Kidney (tissue), 22 donors: ENCODE measurements at places on chromosomes 13 and 19. TPM values are rescaled to one million over a fixed set of nuclear protein-coding genes. Genes with fewer than 3 reads are reported as not detected.

GRCh38 chr13:26660185-26660584 lies 100.4 kb downstream of the GPR12 start:
- DNase-seq: no peak

GRCh38 chr13:43515531-43515930 lies 271.2 kb downstream of the ENOX1 start:
- no peak for DNase-seq

DNA sequence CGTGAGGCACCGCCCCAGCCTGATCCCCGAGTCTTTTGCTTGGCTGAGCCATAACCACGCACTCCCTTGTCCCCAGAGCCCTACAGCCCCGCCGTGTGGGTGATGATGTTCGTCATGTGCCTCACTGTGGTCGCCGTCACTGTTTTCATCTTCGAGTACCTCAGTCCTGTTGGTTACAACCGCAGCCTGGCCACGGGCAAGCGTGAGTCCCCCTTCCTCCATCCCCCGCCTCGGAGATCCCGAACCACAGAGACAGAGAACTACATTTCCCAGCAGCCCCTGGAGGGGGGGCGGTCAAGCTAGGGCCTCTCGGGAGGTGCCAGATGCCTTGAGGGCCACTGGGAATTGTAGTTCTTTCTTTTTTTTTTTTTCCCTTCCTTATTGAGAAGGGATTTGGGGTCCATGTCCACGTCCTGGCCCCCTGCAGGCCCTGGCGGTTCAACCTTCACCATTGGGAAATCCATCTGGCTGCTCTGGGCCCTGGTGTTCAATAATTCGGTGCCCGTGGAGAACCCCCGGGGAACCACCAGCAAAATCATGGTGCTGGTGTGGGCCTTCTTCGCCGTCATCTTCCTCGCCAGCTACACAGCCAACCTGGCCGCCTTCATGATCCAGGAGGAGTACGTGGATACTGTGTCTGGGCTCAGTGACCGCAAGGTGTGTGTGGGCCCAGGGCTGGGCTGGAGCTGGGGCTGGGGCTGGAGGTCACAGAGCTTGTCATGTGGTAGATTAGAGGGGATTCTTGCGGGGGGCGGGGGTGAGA lies 25.9 kb downstream of the GRIN2D start:
- DNase-seq: peak; percentile 63

DNA sequence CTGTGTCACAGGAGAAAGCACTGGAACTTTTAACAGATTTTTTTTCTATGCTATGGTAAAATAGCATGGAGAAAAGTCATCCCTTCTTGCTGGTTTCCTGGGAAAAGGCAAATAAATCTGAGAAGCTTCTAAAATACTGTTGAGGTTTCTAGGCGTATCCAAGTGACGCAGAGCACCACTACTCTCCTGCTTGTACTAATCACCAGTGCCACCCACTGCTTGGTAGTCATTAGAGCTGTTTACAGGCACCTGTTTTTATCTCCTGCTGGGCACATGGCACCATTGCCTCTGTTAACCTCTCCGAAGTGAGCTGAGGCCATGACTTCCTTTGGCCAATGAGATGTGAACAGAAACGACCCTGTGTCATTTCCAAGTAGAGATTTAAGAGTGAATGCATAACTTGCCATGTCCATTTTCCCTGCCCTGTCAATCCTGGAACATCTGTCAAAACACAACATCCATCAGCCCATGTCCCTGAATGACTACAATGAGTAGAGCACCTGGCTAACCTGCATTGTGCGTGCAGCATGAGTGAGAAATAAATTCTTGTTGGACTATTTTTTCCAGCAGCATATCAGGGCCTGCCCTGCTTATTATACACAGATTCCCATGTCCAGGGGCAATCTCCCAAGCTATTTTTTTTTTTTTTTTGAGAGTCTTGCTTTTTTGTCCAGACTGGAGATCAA lies 17.3 kb upstream of the OXGR1 start:
- DNase-seq: no peak

DNA sequence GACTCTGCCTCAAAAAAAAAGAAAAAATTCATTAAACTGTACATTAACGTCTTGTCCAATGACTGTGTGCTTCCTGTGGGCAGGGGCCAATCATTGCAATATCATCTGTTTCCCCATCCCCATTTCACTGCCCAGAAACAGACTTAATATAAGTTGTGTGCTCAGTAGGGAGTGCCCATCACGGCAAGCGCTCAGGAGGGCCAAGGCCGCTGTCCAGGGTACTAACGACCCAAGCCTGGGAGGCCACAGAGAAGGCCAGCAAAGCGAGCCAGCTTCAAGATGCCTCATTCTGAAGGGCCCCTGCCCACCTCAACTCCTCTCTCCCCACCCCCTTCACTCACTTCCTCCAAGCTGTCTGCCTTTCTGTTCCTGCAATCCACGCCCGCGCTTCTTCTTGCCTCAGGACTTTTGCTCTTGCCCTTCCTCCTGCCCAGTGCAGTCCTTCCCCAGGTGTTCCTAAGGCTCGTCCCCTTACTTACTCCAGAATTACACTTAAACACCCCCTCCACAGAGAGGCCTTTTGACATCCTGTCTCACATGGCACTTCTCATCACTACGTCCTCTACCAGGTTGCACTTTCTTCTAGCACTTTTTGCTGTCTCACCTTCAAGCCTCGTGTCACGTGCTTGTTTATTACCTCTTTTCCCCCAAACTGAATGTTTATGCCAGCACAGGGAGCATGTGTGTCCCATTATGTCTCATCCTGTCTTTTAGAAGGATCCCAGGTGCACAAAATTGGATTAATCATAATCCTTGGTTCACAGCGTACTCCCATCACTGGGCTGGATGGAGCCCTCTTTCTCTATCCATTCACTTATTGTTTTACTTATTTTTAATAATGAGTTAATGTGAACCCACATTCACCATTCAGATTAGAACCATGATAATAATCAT lies 11.3 kb upstream of the POU2F2 start:
- DNase-seq: peak; percentile 50

DNA sequence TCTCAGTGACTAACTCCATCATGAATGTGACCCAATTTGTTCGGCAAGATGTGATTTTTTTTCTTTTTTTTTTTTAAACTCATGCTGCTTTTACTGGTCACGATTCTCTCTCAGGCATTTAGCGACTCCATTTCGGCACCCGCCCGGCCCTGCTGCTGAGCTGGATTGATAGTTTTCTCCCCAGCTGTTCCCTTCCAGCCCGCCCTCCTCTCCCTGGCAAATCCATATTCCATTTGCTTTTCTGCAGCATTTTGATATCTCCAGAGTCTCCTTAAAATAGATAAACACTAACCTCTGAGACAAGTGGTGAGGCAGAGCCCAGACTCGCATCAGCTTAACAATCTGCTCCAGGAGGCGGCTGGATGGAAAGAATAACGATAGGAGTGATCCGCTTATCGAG lies 55.5 kb upstream of the KATNAL1 start:
- no peak for DNase-seq

DNA sequence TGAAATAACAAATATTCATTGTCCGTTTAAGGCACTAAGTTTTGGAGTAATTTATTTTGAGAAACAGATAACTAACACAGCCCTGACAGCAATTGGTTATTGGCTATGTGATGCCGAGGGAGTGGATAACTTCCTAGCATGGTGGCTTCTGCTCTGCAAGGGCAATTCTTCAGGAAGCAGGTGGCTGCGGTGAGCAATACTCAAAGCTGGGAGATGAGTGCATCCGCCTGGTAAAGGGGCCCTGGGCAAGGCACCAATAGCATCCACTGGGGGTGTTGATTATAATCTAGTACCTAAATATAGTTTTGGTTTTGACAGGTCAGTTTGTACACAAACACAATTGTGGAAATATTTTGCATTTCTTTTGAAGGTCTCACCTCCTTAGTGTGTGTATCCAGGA lies 41.0 kb downstream of the CCDC70 start:
- DNase-seq: no peak

DNA sequence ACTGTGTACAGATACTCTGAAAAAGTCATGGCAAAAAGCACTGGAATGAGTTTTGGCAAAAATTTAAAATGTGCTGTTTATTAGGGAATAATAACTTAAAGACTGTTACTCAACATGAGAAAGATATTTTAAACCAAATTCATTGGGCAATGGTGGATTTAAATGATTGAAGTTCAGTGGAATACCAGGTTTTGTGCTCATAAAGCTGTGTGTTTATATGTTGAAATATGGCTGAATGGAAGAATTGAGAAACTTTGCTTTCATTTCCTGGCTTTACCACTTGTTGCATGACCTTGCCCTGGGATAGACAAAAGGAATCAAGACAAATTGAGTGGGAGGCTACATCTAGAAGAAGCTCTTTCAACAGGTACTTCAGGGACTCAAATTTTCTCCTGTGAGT lies 246.4 kb downstream of the GPC5 start:
- no peak for DNase-seq

DNA sequence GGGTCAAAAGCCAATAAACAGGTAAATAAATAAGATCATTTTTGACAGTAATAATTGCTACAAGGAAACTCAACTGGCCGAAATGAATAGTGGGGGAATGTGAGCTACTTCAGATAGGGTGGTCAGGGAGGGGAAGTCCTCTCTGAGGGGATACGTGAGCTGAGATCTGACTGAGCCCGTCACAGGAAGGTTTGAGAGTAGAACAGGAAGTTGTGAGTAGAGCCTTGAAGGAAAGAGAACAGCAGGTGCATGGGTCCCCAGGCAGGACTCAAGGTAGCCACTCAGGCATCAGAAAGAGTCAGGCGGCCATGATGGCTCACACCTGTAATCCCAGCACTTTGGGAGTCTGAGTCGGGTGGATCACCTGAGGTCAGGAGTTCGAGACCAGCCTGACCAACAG lies 6.3 kb downstream of the IRGQ start:
- no peak for DNase-seq

- DNase-seq: no peak
Observed at GRCh38 chr13:41674246-41674645, 216.9 kb downstream of the RGCC start.

- no peak for DNase-seq
Observed at GRCh38 chr13:27339299-27339698, 68.7 kb downstream of the RASL11A start.

- DNase-seq: no peak
Observed at GRCh38 chr19:43554317-43554895, 20.9 kb downstream of the XRCC1 start.

- no peak for DNase-seq
Observed at GRCh38 chr13:40979232-40979631, 39.9 kb downstream of the ELF1 start.

- DNase-seq: no peak
Observed at GRCh38 chr19:44869733-44870470, 21.2 kb upstream of the TOMM40 start.

GRCh38 chr13:82688400-82688994 lies 1193.8 kb downstream of the SLITRK1 start:
- DNase-seq: no peak

DNA sequence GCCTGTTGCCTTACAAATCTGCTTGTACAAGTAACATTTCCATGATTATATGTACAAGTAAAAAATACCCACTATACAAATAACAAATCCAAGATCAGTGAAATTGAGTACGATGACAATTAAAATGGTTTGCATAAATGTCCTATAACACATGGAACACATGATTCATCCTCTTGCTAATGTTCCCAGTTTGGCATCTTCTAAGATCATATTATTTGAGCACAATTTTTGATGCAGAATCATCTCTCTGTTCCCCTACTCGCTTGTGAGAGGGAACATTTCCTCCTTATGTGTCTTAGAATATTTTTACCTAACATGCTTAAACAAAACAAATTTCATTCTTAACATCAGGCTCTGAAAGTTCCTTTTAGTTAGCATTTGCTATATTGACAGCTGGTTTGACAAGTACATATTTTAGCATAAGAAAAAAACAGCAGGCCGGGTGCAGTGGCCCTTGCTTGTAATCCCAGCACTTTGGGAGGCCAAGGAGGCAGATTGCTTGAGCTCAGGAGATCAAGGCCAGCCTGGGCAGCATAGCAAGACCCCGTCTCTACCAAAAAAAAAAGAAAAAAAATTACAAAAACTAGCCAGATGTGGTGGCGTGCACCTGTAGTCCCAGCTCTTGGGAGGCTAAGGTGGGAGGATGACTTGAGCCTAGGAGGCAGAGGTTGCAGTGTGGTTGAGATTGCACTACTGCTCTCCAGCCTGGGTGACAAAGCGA lies 14.2 kb downstream of the ZNF331 start:
- no peak for DNase-seq

DNA sequence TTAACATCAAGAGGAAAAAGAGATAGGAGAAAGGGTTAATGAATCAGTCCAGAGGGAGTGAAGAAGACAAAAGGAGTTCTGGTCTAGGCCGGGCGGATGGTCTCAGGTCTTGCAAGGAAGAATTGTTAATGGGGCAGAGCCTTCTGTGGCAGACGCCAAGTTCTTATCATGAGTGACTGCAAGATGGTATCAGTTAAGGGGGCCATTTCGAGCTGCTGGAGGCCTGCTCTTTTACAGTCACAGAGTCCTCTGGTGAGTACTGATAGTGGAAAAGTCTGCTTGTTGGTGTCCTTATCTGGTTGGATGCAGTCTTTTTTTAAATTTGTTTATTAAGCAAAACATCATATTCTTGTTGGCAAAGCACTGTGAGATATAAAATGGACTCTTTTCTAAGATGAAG lies 590.9 kb upstream of the SGCG start:
- DNase-seq: no peak

DNA sequence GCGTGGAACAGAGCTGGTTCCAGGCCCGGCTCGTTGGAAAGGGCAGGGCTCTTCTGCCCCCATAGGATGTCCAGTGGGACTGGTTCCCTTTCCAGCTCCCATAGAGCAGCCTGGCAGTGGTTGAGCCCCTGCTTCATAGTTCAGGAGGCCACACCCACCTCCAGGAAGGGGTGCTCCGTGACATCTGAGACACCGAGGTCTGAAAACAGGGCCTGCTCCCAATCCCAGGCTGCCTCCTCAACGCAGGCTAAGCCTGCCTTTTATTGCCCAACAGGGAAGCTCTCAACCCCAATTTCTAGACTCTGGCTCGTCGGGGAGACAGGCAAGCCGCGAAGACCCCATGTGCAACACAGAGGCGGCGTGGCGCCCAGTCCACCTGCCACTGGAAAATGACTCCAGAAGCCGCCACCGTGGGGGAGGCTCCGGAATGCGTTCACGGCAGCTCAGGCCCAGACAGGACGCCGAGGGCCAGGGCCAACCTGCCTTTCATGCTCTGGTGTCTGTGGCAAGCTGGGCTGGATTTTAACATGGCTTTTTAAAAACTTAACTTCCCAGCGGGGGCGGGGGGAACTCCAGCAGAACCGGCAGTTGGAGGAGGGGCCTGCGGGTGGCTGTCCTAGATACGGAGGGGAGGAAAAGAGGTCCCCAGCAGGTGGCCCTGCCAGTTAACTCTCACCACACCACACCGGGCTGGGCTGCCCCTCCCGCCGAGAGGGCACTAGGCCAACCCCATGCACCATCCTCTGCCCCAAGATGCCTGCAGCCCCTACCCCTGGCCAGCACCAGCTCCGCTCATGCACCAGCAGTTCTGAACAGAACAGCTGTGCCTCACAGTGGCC lies 17.9 kb upstream of the TINCR start:
- DNase-seq: peak; percentile 87

GRCh38 chr19:5093297-5093928 lies 124.5 kb downstream of the KDM4B start:
- no peak for DNase-seq

- DNase-seq: no peak
Observed at GRCh38 chr19:35889370-35890112, 10.8 kb downstream of the NFKBID start.

The CEACAM16 gene
- total RNA-seq: not detected

The NKG7 gene
- total RNA-seq: 7.9 TPM

The NUMBL gene
- total RNA-seq: 24.3 TPM

The ZMYM2 gene
- total RNA-seq: 81.3 TPM

The PSG7 gene
- total RNA-seq: not detected

The LIPE gene
- 8.9 TPM for total RNA-seq

The ANGPTL8 gene
- total RNA-seq: 1.9 TPM

The ZNF296 gene
- 2.1 TPM for total RNA-seq

The ZNF430 gene
- total RNA-seq: 18.0 TPM

The SIGLEC8 gene
- 1.8 TPM for total RNA-seq

The HIPK4 gene
- total RNA-seq: 0.09 TPM

The PPP6R1 gene
- 61.6 TPM for total RNA-seq
